Sigmoid colon (tissue), 7 donors: ENCODE measurements at places on chromosomes 2 and 18. TPM values are rescaled to one million over a fixed set of nuclear protein-coding genes. Genes with fewer than 3 reads are reported as not detected.

Gene DNER
- total RNA-seq = 17.1 TPM

Gene GULP1
- 56.1 TPM for total RNA-seq

Gene APOB
- 1.2 TPM for total RNA-seq

Gene IL1RL1
- total RNA-seq = 10.7 TPM

Gene RBMS1
- total RNA-seq = 75.9 TPM

Gene TMEM18
- total RNA-seq = 25.3 TPM

Gene STPG4
- total RNA-seq = not detected

Gene FOXI3
- total RNA-seq = not detected

Gene ASAP2
- total RNA-seq = 56.5 TPM

Gene PKDCC
- total RNA-seq = 91.0 TPM

Gene PLGLB1
- total RNA-seq = not detected

Gene COL4A3
- 0.68 TPM for total RNA-seq

Gene KCNS3
- total RNA-seq = 18.8 TPM

Gene FEV
- total RNA-seq = not detected

Gene CYBRD1
- total RNA-seq = 119 TPM

Gene CHST9
- 3.1 TPM for total RNA-seq

Gene OR6B2
- not detected for total RNA-seq

Gene SLC4A5
- 12.2 TPM for total RNA-seq

Gene CHN1
- total RNA-seq = 11.4 TPM

Gene MXD1
- 5.4 TPM for total RNA-seq

Gene SPP2
- not detected for total RNA-seq

Gene FAP
- total RNA-seq = 24.8 TPM

Gene TBC1D8
- total RNA-seq = 17.4 TPM

Gene CROCC2
- total RNA-seq = not detected

Gene TMEM17
- total RNA-seq = 3.4 TPM

Gene SCN7A
- 216 TPM for total RNA-seq

Gene VWA3B
- 0.55 TPM for total RNA-seq
